ENCODE measurements at places on chromosomes 6 and 20.
A peak's percentile ranks its signal among the peaks of the same experiment; 100 is the strongest.

DNA sequence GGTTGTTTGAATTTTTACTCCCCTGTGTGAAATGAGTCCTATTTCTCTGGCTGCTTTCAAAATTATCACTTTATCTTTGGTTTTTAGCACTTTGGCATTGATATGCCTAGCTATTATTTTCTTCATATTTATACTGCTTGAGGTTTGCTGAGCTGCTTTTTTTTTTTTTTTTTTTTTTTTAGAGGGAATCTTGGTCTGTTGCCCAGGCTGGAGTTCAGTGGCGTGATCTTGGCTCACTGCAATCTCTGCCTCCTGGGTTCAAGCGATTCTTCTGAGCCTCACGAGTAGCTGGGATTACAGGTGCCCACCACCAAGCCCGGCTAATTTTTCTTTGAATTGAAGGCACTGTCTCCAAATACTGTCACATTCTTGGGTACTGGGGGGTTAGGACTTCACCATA lies 40.6 kb downstream of the STXBP5 start:
- H3K4me3 ChIP-seq: no peak overlapping the region
- H3K27ac ChIP-seq: no peak overlapping the region
- no peaks in the 10 kb centered on the region for H3K4me1 ChIP-seq
- H3K36me3 ChIP-seq: peaks cover 16% of the 10 kb centered on the region
- no peaks in the 10 kb centered on the region for H3K27me3 ChIP-seq

DNA sequence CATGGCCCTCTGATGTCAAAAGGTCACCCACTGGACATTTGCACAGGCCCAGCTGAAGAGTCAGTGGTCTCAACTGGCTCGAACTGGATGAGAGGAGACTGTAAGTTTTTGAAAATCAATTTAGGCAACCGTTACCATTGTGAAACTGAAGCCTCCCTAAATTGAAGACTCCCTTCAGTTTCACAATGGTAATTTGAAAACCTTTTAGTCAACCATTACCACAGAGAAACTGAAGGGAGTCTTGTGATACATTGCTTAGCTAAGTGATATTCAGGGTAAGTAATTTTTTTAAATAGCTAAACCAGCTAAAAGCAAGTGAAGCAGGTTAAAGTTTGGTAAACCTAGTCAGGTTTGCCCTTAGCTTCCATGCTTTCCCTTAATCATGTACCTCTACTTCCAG lies 197.3 kb upstream of the NT5E start:
- no peak overlapping the region for H3K27ac ChIP-seq
- no peak overlapping the region for H3K4me3 ChIP-seq
- no peaks in the 10 kb centered on the region for H3K4me1 ChIP-seq
- H3K36me3 ChIP-seq: no peaks in the 10 kb centered on the region

DNA sequence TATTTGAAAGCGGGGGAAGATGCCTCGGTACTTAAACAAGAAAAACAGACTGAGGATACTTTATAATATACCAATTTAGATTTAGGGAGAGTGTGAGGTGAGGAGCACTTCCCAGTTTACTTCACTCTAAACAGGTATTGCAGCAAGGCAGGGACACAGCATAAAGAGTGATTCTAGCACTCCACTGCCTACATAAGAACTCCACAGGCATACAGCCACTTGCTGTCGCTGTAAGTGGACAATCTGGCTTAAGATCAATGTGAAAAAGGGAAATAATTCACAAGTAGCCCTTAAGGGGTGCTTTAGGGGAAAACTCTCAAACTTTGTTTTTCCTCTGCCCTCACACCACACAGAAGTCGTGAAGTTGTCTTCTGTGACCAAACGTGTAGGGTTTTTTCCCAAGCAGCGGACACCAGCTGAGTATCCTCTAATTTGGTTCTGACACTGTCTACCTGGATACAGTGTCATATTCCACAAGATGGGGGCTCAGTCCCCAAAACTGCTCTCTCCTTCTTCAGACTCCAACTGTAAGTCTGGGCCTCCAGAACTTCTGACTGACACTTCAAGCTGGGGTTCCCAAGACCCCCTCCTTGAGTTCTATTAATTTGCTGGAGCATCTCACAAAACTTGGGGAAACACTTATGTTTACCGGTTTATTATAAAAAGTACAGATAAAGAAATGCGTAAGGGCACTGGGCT lies 9.3 kb downstream of the ADNP start:
- H3K4me1 ChIP-seq: peaks cover 61% of the 10 kb centered on the region
- DNase-seq: no peak
- H3K4me3 ChIP-seq: no peak overlapping the region
- peak overlapping the region; percentile 77 for H3K27ac ChIP-seq
- no peaks in the 10 kb centered on the region for H3K27me3 ChIP-seq
- no peaks in the 10 kb centered on the region for H3K36me3 ChIP-seq

DNA sequence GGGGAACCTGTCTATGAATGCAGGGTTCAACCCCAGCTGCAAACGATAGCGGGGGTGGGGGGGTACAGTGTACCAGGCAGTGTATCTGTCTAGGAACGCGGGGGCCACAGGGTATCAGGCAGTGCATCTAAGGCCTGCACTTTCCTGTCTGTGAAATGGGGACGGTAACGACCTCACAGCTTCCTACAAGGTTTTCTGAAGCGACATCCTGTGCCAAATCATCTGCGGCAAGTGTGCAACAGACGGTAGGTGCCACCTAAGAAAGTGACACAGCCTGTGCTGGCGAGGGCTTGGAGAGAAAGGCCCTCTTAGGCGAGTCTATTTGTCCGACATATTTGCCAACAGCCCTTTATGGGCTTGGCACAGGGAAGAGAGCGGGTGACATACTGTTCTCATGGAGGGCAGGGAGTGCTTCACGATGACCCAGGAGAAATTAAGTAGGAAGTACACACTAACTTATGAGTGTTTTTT lies 3.8 kb downstream of the DIDO1 start:
- peaks cover 59% of the 10 kb centered on the region for H3K4me1 ChIP-seq
- no peak overlapping the region for H3K4me3 ChIP-seq
- H3K27ac ChIP-seq: peak overlapping the region; percentile 65
- H3K27me3 ChIP-seq: no peaks in the 10 kb centered on the region
- DNase-seq: no peak

DNA sequence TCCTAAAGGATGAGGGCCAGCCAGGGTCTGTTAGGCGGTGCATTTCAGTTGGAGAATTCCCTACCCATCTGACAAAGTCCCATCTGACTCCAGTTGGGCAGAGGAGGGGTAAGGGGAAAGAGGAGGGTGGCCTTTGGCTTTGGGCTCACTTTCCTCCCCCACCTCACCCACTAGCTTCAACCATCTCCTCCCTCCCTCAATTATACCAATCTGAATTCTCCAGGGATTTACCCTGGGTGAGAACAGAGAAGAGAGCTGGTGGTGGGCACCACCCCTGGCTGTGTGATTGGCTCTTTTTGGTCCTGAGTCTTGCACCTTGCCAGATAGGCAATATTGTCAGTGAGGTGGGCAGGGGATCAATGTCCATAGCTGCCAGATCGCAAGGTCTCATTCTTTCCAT lies 3.2 kb downstream of the HMGA1 start:
- no peak for DNase-seq
- H3K4me3 ChIP-seq: no peak overlapping the region
- peaks cover 20% of the 10 kb centered on the region for H3K36me3 ChIP-seq
- H3K27me3 ChIP-seq: no peaks in the 10 kb centered on the region
- H3K27ac ChIP-seq: no peak overlapping the region
- H3K4me1 ChIP-seq: peaks cover 20% of the 10 kb centered on the region

DNA sequence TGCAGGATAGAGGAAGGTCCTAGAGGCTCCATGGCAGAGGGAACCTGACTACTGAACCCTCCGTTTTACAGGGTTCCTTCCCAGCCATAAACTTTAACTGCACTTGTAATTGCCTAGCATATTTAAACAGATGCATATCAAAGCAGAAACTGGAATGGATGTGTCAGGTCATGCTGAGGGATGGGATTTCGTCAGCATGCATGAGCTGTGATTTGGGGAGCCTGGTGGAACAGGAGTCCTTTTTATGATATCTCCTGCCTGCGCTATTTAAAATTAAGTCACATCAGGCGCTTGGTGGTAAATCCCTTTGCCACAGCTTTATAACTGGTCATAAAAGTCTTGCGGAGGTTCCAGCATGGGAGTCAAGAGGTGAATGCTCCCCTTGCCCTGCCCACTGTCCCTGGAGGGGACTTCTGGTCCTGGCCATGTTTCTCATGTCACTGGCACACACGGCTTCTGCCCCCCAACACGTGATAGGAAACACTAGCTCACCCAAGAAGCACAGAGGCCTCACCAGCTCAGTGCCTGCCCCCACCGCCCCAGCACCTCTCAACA lies 26.0 kb upstream of the PCMTD2 start:
- no peak overlapping the region for H3K27ac ChIP-seq
- no peaks in the 10 kb centered on the region for H3K36me3 ChIP-seq
- no peak for DNase-seq
- peaks cover 14% of the 10 kb centered on the region for H3K4me1 ChIP-seq

DNA sequence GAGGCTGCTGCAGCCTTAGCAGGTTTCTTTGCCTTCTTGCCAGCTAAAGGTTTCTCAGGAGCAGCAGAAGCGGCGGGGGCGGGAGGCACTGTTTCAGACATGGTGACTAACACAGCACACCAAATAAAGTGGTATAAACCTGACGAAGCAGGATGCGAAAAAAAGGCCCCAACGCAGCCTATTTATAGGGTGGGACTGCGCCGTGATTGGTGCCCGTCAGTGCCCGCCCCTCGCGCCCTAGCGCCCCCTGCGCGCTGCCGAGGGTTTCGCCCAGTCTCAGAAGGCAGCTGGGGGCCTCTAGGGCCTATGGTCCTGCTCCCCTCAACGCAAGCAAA lies 55.0 kb downstream of the TRIM38 start:
- peak overlapping the region; percentile 71 for H3K4me3 ChIP-seq
- peaks cover 11% of the 10 kb centered on the region for H3K4me1 ChIP-seq
- H3K27me3 ChIP-seq: no peaks in the 10 kb centered on the region
- DNase-seq: no peak

- no peak for DNase-seq
- H3K36me3 ChIP-seq: no peaks in the 10 kb centered on the region
- H3K27ac ChIP-seq: no peak overlapping the region
- H3K4me1 ChIP-seq: peaks cover 26% of the 10 kb centered on the region
These were observed 1.7 kb upstream of the MYB start for GRCh38 chr6:135179372-135179771.

All from mesothelial cell of epicardium (in vitro differentiated cells).